ENCODE measurements at places on chromosomes 16 and 17.
A peak's percentile ranks its signal among the peaks of the same experiment; 100 is the strongest.

- DNase-seq, result peak; percentile 66
Measured at GRCh38 chr16:22705799-22706198, 108.2 kb upstream of the HS3ST2 start.

- DNase-seq, result no peak
Measured at GRCh38 chr16:49016461-49016860, 265.2 kb downstream of the CBLN1 start.

- DNase-seq, result peak; percentile 5
Measured at GRCh38 chr16:13909872-13910303, 10.1 kb upstream of the ERCC4 start.

DNA sequence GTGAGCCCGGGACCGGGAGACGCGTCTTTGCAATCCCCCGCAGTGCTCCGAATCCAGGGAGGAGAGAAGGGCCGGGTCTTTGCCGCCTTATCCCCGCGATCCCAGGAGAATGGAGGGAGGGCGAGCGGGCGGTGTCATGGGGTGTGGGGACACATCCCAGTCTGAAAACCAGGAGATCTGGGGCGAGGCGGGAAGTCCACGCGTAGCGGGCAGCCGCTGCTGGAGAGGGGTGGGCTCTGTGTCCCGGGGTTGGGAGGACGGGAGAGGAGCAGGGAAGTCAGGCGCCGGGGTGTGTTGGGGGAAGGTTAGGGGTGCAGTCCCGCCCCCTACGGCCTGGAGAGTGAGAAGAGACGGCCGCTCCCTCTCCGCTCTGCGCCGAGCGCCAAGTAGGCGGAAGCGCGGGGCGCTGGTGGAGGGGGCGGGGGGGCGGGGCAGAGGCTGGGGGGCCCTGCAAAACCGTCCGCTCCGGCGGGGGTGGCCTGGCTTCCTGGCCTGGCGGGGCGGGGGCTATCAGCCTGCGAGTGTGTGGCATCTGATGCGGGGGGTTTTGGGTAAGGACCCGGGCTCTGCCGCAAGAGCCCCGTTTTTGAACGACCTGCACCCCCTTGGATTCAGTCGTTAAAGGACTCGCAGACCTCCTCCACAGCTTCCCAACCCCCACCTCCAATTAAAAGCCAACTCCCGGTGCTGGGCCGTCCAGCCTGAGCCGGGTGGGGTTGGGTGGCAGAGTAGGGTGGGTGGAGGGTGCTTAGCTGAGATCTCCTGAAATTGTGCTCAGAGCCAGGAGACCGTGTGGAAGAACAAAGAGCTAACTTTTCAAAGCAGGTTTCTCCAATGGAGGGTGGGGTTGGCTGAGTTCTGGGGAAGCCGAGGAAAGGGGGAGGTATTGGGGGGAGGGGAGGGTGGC lies 654 bp downstream of the LASP1 start:
- peak; percentile 74 for DNase-seq

- no peak for DNase-seq
Measured at GRCh38 chr17:44448412-44448811, 54.8 kb downstream of the GPATCH8 start.

DNA sequence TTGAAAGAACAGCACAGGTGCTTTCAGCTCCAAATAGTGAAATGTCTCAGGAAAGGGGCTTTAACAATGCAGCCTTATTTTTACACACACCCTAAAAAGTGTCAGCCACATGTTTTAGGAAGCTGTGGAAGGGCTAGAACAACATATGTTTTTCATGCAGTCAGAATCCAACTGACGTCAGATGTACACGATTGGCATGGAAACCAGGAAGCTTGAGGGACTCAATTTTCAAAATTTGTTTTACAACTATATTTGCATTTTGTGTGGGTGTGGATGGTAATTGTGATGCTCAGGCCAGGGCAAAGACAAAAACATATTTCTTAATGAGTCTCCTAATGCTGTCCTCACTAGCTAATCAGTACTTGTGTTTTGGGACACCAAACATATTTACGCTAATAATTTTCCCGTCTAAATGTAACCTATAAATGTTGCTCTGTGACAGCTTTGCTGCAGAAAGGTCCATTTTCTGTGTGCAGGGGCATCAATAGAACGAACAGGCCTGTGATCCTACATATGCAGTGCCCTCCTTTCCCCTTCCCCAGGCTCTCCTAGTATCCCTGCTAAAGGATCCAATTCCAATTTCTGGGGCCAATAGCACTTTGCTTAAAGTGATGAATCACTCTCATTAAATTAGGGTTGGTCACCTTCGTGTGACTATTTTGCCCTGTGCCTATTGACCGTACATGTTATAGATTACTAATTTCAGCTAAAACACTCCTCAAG lies 434.0 kb upstream of the CDH5 start:
- DNase-seq, result no peak

All from DMS53 (cell line).